ENCODE measurements at places on chromosomes 12 and 14. TPM values are rescaled to one million over a fixed set of nuclear protein-coding genes. Genes with fewer than 3 reads are reported as not detected.

The APOF gene
- total RNA-seq: not detected

The GLI1 gene
- 0.93 TPM for total RNA-seq

The CMA1 gene
- 0.66 TPM for total RNA-seq

GRCh38 chr14:63745858-63746425 lies 18.1 kb upstream of the SGPP1 start:
- DNase-seq: no peak

The CLEC2B gene
- total RNA-seq: 4.4 TPM

DNA sequence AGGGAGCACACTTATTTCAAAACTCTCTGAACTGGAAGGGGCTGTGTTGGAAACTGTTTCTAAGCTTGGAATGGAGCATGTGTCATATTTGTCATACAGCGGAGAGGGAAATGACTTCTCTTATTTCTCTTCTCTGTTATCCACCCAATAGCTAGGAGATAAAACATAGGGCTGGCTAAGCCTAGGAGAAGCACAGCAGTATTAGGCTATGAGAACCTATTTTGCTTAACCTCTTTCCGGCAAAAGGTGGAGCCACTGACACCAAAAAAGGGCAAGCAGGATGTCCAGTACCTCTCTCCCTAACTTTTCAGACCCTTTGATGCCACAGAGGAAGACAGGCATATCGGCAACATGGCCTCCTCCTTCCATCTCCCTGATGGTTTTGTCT lies 148.3 kb downstream of the CRADD start:
- DNase-seq: no peak

GRCh38 chr12:93214523-93215289 lies 163.0 kb upstream of the NUDT4 start:
- no peak for DNase-seq

Data from left ventricle myocardium inferior (tissue), 1 donor.